ENCODE measurements at places on chromosomes 16 and 17.

GRCh38 chr16:58236831-58237230 lies 38.9 kb upstream of the CSNK2A2 start:
- no peak for DNase-seq

GRCh38 chr16:57300387-57301125 lies 16.1 kb upstream of the PLLP start:
- peak; percentile 91 for DNase-seq

- no peak for DNase-seq
These were observed 10.9 kb upstream of the SP2 start for GRCh38 chr17:47884905-47885730.

DNA sequence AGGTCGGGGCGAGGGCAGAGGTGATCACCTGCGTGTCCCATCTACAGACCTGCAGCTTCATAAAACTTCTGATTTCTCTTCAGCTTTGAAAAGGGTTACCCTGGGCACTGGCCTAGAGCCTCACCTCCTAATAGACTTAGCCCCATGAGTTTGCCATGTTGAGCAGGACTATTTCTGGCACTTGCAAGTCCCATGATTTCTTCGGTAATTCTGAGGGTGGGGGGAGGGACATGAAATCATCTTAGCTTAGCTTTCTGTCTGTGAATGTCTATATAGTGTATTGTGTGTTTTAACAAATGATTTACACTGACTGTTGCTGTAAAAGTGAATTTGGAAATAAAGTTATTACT lies 28.9 kb downstream of the STH start:
- DNase-seq, result no peak

DNA sequence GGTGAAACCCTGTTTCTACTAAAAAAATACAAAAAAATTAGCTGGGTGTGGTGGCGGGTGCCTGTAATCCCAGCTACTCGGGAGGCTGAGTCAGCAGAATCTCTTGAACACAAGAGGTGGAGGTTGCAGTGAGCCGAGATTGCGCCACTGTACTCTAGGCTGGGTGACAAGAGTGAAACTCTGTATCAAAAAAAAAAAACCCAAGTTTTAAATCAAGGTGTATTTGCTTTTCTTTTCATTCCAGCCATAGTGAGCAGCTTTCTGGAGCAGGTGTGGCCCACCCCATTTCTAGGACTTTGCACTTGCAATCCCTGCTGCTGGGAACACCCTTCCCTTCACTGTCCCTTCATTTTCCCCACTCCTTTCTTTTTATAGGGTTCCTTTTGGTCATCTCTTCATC lies 28.8 kb downstream of the TMEM238L start:
- no peak for DNase-seq

- no peak for DNase-seq
These were observed 458 bp downstream of the ENKD1 start for GRCh38 chr16:67666032-67666551.

DNA sequence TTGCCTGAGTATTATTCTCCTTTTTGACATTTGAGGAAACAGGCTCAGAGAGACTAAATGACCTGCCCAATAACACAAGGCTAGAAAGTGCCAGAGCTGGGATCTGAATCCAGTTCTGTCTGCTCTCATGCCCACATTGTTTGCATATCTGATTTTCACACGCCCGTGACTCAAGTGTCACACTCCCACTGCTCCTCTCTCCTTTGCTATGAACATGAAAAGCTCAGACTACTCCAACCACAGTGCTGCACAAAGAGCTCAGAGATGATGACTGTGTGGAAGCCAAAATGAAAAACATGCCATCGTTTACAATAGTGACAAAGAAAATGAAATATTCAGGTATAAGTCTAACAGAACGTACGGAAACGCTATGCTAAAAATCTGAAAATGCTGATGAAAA lies 107.9 kb downstream of the SMG6 start:
- no peak for DNase-seq

- no peak for DNase-seq
These were observed 85.9 kb downstream of the TMEM132E start for GRCh38 chr17:34665150-34665806.

GRCh38 chr17:82871776-82872561 lies 32.1 kb upstream of the ZNF750 start:
- DNase-seq, result no peak

DNA sequence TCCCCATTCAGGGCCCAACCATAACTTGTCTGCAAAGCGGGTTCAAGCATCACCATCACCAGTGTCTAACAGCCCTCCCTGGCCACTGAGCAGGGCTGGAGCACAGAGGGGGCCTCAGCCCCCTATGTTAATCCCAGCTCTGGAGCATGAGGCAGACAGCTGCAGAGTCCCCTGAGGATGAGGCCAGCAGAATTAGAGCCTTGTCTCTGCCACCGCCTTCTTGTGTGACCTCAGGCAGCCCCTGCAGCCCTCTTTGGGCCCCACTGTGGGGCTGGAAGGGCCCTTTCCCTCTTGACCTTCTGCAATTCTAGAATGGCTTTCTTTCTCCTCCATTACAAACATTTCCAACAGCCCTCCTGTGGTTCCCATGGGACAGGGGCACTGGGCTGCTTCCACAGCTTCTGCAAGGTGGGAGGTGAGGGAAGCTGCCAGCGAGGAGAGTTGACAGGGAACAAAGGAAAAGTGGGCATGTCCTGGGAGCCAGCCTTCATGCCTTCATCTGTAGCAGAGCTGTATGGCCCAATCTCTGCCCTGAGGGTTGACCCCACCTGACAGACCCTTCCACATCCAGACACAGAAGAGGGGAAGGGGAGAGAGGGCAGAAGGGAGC lies 65.7 kb downstream of the TMEM132E start:
- DNase-seq, result no peak

GRCh38 chr17:50283246-50283645 lies 9.0 kb downstream of the TMEM92 start:
- no peak for DNase-seq

DNA sequence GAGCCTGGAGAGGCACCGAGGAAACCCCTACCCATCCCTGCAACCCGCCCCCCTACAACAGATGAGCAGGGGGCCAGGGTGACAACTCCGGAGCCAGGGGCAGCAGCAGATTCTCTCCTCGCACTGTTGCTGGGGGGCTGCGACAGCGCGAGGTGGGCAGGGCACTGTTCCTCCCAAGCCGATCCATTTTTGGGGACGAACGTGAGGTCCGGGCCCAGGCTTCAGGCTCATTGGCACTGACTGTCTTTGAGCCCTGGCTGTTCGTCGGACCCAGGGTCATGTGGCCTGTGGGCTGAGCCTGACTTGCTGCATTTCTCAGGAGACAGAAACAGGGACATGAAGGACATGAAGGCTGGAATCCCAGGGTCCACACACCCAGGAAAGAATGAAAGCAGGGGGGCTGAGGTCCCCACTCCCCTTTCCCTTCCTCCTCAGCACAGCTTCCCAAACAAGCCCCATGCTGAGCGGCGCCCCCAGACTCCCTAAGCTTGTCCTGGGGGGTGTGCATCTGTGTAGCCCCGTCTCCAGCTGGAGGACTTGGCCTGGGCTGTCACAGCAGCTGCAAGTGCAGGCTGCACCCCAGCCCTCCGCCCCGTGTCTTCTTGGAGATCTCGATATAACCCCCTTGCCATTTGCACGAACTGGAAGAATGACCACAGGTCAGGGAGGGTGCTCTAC lies 18.7 kb downstream of the CEP295NL start:
- no peak for DNase-seq

DNA sequence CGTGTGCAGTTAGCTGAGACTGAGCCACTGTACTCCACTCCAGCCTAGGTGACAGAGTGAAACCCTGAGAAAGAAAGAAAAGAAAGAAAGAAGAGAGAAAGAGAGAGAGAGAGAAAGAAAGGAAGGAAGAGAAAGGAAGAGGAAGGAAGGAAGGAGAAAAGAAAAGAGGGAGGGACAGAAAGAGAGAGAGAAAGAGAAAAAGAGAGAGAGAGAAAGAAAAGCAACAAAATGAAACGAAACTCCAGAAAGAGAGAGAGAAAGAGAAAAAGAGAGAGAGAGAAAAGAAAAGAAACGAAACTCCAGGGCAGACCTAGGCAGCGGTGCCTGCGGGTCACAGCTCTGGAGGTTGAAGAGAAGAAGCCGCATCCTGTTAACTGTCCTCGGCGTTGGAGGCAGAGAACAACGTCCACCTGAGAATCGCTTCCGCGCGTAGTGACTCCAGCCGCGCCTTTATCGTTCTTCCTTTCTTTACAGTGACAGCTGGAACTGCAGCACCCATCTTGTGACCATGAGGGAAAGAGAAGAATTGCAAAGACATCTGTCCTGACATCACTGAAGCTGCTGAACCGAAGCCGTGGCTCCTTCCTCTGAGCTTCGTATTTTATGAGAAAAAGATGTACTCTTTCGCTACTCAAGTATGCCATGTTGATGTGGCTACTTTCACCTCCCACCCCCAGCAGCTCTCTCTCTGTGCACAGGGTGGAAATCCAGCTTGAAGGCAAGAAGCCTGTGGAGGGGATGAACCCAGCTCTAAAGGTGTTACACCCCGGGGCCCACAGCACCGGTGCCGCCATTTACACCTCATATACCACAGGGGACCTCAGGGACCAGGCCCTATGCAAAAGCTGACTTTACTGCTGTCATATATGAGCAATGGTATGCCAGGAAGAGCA lies 56.9 kb upstream of the DOC2B start:
- no peak for DNase-seq

GRCh38 chr16:56936491-56936890 lies 4.5 kb downstream of the HERPUD1 start:
- no peak for DNase-seq

GRCh38 chr17:82156284-82156925 lies 56.2 kb downstream of the CCDC57 start:
- DNase-seq, result no peak

- DNase-seq, result peak; percentile 26
These were observed 252.3 kb downstream of the SNX29 start for GRCh38 chr16:12228602-12229499.

GRCh38 chr17:30567231-30568116 lies 90.3 kb downstream of the GOSR1 start:
- DNase-seq, result no peak

- DNase-seq, result no peak
These were observed 35.8 kb downstream of the ADAMTS18 start for GRCh38 chr16:77399066-77399465.

DNA sequence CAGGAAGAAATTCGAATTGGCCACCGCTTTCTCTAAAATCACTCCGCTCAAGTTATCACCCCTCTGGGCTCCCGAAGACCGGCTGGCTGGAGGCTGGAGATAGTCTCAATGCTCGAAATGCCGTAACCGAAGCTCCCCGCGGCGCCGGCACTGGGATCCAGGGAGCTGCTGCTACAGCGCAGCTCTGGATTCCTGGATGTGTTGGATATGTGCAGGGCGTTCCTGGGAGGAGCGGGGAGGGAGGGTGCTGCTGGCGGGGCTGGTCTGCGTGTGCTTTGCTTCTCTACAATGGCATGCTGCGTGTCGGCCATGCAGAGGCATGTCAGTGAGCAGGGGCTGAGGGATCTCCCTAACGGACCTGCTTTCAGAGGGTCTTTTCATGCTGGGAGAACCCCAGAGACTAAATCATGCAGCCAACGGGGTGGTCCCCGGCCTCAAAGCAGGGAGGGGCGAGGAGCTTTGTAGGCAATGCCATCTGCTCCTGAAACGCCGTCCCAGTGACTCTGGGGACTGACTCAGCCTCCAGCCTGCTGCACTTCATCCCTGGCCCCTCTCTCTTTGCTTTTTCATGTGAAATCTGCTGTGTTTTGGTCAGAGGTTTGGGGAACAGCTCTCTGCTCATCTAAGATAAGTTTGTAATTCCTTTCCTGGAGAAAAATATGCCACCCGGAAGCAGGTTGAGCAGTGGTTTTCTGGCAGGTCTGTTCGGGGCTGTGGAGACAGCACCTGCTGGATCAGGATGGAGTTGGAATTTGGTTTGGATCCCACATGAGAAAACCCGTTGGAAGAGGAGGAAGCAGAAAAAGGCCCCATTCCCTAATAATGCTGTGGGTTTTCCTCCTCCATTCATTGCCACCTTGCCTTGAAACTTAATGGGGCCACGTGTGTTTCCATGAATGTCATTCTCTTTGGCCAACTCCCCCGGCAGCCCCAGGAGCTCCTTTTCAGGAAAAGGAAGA lies 311.4 kb downstream of the SEC14L1 start:
- DNase-seq, result no peak

DNA sequence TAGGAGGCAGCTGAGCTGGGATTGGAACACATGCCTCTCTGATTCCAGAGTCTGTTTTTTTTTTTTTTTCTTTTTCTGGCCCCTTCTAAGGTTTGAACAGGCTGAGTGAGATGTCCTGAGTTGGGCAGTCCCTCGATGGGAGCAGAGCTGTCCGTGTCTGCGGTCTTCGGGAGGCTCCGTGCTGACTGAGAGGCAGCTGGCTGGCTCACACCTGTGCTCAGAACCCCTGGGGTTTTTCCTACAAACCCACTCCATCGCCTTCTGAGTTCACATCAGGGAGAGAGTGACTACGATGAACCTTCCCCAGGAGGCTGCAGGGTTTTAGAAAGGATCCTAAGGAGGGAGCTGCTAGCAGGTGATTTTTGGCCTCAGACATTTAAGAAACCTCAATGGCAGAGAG lies 92.5 kb downstream of the IRF8 start:
- no peak for DNase-seq

DNA sequence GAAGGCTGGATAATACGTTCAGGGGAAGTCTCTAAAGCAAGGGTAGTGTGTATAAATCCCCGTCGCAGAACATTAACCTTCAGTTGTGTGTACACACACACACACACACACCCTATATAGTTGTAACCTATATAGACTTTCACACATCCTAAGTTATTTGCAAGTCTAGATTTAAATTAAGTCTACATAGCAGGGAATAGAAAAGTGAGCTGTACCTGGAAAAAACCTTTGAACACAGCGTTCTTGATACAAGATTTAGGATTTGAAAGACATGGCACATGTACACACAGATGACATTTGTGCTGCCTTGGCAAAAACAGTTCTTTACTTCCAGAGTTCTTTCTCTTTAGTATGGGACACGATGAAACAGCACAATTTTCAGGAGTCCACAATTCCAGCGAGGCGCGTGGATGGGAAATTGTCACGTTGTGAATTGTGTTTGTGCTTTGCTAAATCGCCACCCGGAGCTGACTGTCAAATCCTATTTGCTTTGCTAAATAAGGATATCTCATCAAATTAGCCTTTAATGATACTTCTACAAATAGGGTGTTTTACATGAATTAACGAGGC lies 233.9 kb downstream of the MRTFB start:
- DNase-seq, result no peak

DNA sequence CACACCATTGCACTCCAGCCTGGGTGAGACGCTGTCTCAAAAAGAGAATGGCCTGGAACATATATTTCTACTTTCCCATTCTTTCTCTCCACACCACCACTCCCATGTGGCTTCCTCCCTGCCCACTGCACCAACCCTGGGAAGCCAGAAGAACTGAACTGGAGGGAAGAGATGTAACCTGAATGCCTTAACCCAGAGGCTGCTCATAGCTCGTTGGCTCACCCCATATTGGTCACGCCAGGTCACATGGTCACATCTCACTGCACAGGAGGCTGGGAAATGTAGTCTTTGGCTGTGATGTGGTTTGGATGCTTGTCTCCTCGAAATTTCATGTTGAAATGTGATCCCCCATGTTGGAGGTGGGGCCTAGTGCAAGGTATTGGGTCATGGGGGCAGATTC lies 5.9 kb upstream of the DNAH17 start:
- DNase-seq, result no peak
